ENCODE measurements at places on chromosomes 16 and 17.
A peak's percentile ranks its signal among the peaks of the same experiment; 100 is the strongest.

GRCh38 chr17:58232707-58233156, 5.7 kb upstream of the LPO start:
- DNase-seq: no peak

GRCh38 chr17:77666881-77667395, 291.6 kb upstream of the TNRC6C start:
- DNase-seq: no peak

DNA sequence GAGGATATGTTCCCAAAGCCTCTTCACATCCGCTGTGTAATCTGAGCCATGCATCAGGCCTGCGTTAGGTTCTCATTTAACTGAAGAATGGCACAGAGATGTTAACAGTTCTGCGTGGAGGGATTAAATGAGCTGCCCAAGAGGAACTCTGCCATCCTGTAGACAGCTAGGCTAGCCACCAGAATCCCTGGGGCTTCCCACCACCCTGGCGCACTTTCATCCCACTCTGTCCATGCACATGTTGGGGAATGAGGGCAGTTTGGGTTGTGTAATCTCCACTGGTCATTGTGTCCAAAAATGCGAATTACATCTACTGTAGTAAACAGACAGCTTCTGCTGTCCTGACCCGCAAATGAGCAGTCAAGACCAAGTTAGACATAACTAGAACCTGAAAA, 1.0 kb upstream of the GLG1 start:
- no peak for DNase-seq

GRCh38 chr17:45681706-45682105, 102.4 kb upstream of the CRHR1 start:
- DNase-seq: no peak

- no peak for DNase-seq
These were observed 24.8 kb upstream of the SIAH1 start for GRCh38 chr16:48409839-48410632.

- no peak for DNase-seq
These were observed 26.0 kb upstream of the IRX6 start for GRCh38 chr16:55297910-55298479.

GRCh38 chr17:40602445-40603443, 37.5 kb upstream of the CCR7 start:
- DNase-seq: peak; percentile 63

DNA sequence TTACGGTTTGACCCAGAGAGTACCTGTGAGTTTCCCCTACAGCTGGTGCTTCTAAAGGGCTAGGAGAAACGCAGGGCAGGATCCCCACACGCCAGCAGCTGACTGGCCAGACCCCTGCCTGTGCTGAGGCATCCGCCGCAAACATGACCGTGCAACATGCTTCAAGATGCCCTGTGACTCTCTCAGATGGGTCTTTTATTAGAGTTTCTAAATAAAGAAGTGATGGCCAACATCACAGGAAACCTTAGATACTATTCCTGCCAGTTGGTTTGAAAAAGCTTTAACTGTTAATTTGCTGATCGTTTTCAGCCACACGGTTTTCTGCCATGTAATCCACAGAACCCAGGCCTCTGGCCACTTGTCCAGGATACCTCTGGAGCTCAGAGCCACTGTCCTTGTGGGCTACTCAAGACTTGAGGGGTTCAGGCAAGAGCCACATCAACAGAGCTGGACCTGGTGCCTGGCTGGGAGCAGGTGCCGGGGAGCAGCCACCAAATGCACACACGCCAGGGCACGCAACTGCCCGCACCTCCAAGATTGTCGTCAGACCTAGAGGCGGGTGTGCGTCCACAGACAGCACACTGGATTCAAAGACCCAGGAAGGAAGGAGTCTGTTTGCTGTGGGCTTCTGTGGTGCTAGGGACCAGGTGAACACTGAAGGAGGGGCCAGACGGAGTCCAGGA, 118.4 kb downstream of the ZNF778 start:
- DNase-seq: no peak

- DNase-seq: no peak
These were observed 2.6 kb upstream of the ZNF768 start for GRCh38 chr16:30528799-30529457.

DNA sequence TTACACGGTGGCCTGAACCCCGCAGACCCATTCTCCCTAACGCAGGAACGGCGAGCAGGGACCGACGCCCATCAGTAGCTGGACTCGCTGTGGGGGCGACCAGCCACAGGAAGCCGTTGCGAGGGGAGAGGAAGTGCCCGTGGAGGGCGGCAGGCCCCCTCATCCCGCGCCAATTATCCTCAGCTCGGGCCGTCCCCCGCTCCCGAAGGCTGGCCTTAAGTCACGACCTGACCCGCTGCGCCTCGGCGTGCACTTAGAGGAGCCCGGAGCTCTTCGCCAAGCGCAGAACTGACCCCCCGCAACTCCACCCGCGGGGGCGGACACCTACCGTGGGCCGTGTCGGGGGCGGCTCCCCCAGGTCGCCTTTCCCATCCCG, 401 bp downstream of the ARL16 start:
- no peak for DNase-seq

GRCh38 chr17:74485022-74485743, 18.7 kb downstream of the CD300A start:
- no peak for DNase-seq

GRCh38 chr17:30519707-30520106, 42.5 kb downstream of the GOSR1 start:
- no peak for DNase-seq

DNA sequence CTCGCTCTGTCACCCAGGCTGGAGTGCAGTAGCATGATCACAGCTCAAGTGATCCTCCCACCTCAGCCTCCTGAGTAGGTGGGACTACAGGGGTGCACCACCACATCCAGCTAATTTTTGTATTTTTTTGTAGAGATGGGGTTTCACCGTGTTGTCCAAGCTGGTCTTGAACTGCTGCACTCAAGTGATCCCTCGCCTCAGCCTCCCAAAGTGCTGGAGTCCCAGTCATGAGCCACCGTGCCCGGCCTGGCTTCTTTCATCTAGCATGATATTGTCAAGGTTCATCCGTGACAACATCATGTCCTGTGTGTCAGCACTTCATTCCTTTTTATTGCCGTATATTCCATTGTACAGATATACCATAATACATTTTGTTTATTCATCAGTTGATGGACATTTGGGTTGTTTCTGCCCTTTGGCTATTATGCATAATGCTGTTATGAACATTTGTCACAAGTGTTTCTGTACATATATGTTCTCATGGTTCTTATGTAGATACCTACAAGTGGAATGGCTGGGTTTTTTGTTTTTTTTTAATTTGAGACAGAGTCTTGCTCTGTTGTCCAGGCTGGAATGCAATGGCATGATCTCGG, 3.4 kb upstream of the GHDC start:
- no peak for DNase-seq

DNA sequence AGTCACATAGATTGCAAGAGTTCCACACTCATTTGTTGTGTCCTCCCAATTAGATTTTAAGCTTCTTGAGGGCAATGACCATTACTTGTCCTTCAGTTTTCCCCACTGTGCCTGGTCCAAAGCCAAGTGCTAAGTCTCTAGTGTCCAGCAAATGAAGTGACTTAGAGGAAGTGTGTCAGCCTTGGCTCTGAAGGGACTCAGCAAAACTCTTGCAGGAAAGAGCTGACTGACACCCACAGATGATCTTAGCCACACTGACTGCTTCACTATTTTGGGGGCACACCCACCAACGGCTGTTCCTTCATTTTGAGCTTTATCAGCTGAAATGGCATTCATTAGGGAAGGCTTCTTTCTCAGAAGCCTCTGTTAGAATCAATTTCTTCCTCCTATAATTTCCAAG, 358.1 kb downstream of the UTP18 start:
- no peak for DNase-seq

- DNase-seq: no peak
These were observed 616 bp downstream of the CCDC182 start for GRCh38 chr17:57744195-57745170.

- DNase-seq: no peak
These were observed 419.8 kb upstream of the DYNLRB2 start for GRCh38 chr16:80120899-80121521.

DNA sequence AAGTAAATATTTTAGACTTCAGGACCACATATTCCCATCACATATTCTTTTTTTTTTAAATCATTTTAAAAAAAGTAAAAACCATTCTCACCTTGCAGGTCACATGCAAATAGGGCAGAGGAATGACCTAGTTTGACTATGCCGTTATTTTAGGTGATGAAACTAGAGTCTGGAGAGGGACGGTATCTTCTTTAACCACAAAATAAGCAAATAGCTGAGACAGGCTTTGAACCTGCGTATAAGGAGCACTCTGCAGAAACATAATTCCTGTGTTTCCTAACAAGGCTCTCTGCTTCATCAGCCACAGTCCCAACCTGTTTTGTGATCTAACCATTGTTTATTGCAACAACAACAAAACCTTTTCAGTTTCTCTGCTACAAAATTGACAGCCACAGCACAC, 121.5 kb downstream of the PCTP start:
- no peak for DNase-seq

DNA sequence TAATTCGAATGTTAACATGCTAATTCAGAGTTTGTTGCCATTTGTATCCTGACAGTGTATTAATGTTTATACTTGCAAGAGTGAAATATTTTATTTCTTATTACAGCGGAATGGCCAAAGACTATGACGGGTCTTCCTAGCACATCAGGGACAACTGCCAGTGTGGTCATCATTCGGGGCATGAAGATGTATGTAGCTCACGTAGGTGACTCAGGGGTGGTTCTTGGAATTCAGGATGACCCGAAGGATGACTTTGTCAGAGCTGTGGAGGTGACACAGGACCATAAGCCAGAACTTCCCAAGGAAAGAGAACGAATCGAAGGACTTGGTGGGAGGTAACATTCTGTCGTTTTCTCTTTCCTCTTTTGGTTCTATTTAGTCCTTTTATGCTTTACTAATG, 23.4 kb downstream of the PPM1D start:
- DNase-seq: no peak

DNA sequence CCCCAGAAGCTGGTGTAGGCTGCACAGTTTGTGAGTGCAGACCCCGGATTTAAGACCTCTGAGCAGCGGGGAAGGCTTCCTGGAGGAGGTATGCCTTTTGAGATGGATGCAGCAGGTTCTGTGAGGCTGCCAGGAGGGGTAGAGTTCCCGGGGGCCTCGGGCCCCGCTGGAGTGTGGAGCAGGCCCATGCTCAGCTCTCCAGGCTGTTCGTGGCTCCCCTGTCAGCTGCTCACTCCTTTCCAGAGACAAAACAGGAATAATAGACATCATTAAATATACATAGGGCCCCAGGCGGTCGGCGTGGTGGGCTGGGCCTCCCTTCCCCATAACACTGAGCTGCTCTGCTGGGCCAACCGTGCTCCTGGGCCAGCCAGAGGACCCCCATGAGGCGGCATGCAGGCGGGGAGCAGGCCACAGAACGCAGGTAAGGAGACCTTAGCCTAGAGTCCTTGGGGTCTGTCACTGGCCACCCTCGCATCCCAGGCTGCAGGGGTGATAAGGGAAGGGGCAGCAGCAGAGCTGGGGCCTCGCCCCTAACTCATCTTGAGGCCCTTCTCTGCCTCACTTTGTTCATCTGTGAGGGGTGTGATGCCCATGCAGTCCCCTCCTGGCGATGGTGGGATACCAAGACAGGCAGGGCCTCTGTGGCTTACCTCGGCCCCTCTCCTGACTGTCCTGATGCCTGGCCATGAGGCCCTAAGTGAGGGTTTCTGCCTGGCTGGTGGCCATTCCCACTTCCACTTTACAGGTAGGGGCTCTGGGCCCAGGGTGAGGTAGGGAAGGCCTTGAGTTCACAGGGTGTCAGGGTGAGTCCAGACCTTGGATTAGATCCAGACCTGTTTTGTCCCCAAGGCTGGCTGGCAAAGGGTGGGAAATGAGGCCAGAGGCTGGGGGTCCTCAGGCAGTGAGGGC, at the start of gene MYO15A:
Gene MYO15A (plus strand): TSS at position 356 of the 912 bp plus-strand sequence. CDS start 10,045 bp downstream, outside the sequence.
- no peak for DNase-seq

- DNase-seq: no peak
These were observed 826.4 kb downstream of the CDH11 start for GRCh38 chr16:64295466-64295865.

- DNase-seq: peak; percentile 67
These were observed 125.4 kb upstream of the CHMP6 start for GRCh38 chr17:80866050-80866793.

All from stimulated activated CD4-positive, alpha-beta T cell treated with anti-CD3 and anti-CD28 coated beads, Interleukin-1b, Interleukin-23, amount 100 ng/mL, for 24 hours (primary cell).